ENCODE measurements at places on chromosomes 11 and 22.
A peak's percentile ranks its signal among the peaks of the same experiment; 100 is the strongest.

DNA sequence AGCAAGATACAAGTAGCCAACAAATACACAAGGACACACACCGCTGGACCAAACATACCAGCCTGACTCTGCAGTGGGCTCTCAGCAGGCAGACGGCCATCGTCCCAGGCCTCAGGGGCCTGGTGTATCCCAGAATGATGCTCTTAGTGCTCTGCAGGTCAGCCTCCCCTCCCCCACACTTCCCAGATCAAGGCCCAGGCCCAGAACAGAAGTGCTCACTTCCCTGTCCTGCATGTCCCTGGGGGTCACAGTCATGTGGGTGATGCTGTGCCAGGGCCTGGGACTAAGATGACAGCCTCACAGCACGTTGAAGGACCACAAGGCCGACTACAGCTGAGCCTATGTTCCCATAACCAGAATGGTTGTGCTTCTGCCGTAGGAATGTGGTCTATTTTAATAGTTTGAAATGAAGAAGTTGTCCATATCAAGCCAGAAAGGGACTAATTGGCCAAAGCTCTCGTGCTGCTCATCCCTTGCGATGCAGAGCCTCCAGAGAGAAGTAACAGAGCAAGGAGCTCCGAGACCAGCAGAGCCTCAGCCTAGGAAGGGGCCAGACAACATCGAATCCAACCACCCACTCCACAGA lies 48.6 kb downstream of the GAB4 start:
- no peak for DNase-seq

DNA sequence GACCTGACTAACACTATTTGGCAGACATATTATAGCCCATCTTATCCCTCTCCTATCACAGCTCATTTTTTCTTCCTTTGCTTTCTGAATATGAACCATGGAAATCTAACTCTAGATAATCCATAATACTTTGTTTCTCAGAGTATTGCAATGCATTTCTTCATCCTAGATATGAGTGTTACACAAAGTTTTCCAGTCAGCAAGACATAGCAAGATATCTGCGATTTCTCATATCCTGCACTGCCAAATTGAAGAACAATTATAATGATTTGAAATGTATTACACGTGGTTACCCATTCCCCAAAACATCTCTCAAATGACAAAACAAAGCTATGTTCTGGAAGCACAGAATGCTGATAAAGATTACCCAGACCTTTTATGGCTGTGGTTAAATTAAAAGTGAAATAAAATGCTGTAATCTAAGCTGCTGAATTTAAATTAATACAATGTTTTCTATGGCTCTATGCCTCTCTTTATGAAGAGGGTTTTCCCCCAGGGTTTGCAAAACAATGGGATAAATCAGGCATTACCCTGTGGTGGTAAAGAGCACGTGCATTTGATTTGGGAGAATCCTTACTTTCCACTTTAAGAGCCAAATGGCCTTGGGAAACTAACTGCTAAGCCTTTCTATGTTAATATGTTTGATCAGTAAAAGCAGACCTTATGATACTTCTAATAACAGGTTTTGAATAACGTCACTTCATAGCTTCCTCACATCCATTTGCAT lies 1291.0 kb upstream of the CNTN5 start:
- no peak for DNase-seq

DNA sequence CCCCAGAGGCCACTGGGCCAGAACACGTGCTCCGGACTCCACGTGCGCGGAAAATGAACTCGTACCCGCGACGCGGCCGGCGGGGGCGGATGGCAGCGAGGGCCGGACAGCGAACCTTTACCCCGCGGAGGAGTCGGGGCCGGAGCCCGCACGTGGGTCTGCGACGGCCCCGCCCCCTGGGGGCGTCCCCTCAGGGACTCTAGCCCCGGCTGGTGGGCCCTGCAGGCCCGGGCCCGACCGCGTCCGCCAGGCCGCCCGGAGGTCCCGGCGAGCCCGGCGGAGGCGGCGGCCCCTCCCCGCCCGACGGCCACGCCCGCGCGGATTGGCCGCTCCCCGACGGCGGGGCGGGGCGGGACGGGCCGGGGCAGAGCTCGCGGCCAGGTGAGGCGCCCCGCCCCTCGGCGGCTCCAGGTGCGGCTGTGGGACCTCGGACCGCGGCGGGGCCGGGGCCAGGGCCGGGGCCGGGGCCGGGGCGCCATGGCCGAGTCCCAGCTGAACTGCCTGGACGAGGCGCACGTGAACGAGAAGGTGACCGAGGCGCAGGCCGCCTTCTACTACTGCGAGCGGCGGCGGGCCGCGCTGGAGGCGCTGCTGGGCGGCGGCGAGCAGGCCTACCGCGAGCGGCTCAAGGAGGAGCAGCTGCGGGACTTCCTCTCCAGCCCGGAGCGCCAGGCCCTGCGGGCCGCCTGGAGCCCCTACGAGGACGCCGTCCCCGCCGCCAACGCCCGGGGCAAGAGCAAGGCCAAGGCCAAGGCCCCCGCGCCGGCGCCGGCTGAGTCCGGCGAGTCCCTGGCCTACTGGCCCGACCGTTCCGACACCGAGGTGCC lies at the start of gene FAM83F:
Gene FAM83F, plus strand, starts transcription at position 389 of the 827 bp plus-strand sequence. Its CDS starts 89 bp downstream, at position 478.
- DNase-seq = no peak

DNA sequence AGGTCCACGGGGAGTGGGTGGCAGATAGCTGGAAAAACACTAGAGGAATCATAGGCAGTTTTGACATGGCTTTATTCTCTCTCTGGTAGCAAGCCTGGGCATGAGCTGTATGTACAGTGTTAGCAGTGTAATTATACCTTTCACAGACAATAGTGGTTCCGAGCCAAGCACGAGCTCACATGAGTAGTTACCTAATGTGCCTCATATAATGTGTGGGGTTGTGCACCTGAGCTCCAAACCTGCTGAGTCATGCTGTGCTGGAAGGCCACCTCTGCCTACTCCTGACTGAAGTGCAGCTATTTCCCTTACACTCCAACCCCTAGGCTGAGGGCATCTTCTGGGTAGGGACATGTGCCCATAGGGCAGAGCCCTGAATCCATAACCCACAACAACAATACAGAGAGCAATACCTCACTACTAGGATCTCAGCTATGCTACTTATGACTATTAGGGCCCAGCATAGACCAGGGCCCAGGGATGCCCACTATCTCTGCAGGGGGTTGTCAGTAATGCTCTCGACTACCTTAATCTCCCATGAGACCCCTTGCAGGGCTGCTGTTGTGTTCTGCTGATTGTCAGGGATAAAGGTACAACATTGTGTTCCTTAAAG lies 432.1 kb downstream of the DYNC2H1 start:
- no peak for DNase-seq

DNA sequence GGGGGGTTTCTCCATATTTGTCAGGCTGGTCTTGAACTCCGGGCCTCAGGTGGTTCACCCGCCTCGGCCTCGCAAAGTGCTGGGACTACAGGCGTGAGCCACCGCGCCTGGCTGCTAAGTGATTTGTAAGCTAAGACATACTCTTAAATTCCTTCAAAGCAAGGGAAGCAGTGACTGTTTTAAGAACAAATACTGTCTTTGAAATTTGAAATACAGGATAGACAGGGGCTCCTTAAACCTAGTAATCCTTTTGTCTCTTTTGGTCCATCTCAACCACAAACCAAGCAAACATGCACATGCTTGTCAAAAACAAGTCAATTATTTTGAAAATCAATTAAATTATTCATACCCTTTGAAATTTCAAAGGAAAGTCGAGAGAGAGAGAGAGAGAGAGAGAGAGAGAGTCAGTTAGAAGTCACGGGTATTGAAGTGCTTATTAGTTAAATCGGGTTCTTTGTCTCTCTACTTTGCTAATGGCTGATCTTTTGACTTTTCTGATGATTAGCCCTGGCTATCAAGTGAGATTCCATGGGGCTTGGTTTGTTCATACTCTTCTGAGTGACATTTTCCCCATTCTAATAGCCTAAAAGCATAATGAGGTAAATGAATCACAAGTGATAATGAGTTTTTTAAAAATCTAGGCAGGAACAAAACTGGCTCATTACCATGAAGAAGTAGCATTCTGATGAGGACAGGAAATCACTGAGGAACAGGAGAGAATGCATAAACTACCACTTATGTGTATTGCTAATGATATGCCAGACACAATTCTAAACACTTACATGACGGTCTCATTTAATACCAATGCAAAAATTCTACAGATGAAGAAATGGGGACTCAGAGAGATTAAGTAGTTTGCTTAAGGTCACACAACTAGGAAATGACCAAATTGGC lies 48.0 kb downstream of the MCHR1 start:
- no peak for DNase-seq

DNA sequence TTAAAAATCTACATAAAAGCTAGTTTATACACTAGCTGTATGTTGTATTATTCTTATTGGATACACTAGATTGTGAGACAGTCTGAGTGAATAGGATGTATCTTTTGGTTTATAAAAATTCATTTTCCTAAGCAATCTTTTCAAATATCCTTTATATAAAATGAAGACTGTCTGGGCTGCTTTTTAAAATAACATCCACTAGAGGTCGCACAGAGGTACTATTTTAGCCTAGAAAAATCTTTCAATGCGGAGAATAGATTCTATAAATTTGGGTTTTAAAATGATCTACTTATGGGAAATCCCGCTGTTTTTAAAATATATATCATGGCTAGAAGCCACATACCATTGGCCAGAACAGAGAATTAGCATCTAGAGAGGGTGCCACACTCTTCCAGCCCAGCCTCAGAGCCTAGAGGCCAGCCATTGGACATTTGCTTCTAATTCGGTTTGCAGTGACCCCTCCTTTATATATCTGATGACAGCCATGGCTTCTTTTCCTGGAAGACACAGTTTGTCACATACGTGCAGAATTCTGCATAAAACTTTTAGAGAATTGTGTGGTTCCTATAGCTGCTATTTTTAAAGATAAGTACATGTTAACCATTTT lies 7.3 kb downstream of the C11orf97 start:
- DNase-seq = peak; percentile 31

DNA sequence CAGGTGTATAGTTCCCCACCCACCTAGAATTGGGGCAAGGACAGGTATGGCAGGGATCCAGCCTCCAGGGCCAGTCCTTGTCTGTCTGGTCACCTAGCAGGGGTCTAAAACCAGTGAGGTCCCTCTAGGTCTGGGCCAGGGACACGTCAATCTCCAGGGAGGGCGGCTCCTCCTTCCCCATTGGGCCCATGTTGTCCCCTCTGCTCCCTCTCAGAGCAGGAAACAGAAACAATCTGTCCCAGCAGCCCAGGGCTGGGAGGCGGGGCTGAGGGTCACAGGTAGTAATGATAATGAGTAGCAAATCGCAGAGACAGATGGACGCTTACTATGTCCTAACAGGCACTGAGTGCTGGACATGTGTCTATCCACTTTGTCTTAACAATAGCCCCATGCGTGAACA lies 22.8 kb upstream of the SYT7 start:
- no peak for DNase-seq

- no peak for DNase-seq
Observed at GRCh38 chr22:20741634-20742581, 32.0 kb upstream of the SERPIND1 start.

DNA sequence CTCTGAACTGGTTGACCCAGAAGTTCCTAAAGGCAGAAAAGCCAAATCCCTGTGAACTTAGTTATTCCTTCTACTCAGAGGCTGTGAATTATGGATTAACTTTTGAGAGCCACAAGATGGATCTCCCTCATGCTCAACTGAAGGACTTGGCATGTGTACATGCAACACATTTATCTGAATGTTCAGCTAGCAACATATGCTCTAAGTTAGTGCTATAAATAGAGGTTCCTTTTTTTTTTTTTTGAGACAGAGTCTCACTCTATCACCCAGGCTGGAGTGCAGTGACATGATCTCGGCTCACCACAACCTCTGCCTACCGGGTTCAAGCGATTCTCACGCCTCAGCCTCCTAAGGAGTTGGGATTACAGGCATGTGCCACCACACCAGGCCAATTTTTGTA lies 40.1 kb downstream of the EIF4ENIF1 start:
- no peak for DNase-seq

DNA sequence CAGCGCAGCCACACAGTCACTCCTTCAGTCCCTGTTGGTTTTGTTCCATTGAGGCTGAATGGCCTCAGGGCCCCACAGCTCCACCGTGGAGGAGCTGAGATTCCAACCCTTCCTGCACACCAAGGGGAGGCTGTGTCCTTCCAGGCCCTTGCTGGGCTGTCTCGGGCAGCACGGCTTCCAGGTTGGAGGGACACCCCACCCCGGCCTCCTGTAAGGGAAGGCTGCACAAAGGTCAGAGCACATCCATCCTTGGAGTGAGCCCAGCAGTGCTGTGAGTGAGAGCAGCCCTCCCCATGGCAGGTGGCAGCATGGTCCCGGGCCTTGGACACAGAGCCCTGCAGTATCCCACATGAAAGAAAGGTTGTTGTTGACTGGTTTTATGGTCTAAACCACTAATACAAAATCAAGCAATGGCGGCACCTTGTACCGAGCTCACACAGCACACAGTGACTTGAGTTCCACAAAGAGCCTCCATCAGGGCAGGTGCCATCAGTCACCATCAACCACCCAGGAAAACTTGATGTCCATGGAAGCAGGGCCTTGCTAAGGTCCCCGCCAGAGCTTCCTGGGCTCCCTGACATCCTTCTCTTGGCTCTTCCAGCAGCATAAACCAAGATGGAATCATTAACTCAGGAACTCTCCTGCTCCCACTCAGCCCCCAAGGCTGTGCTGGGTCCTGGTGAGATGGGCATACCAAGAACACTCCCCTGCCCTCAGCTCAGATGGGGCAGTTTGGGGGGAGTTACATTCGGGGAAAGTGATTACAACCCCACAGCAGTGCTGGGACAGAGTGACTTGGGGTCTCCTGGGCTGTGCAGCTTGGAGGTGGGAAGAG lies 1500.4 kb downstream of the TBC1D22A start:
- DNase-seq = no peak

- no peak for DNase-seq
Observed at GRCh38 chr11:20474882-20475517, 87.5 kb downstream of the PRMT3 start.

- DNase-seq = no peak
Observed at GRCh38 chr11:15883455-15883920, 472.9 kb downstream of the SOX6 start.

DNA sequence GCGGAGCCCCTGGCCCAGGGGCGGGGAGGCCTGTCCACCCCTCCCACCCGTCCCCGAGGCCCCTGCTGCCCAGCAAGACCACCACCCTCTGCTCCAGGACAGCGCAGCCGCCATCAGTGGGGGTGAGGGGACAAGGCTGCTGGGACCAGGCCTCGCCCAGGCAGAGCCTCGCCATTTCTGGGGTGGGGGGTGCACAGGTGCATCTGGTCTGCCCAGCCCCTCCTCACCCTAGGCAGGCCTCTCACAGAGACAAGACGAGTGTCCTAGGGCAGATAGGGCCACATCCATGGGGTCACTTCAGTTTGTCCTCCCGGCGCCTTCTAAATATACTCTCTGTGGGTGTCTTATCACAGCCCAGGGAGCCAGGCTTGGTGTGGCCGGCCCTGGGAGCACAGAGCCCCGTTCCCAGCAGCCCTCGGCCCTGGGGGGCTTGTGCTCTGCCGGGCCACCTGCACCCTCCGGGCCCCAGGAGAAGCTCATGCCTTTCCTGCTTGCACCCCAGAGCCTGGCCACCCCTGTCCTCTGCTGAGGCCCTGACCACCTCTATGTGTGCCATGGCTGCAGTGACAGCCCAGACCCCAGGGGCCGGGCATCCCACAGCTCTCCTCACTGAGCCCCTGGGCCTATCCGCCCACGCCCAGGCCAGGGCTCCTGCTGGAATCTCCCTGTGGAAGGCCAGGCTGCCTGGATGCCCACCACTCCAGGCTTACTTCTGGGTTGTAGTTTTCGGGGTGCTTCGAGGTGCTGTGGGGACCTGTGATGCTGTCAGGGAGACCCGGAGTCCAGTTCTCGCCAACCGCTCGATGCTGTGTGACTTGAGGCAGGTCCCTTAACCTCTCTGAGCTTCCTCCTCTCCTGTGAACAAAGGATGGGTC lies 70.8 kb downstream of the KCNQ1 start:
- DNase-seq = no peak

- peak; percentile 67 for DNase-seq
Observed at GRCh38 chr11:65551572-65552387, 6.4 kb downstream of the LTBP3 start.

GRCh38 chr11:76424379-76424778 lies 20.4 kb upstream of the EMSY start:
- DNase-seq = no peak

Measured in SK-N-DZ (cell line).